DND-41 (cell line): ENCODE measurements at places on chromosomes 6 and 20.
A peak's percentile ranks its signal among the peaks of the same experiment; 100 is the strongest.

DNA sequence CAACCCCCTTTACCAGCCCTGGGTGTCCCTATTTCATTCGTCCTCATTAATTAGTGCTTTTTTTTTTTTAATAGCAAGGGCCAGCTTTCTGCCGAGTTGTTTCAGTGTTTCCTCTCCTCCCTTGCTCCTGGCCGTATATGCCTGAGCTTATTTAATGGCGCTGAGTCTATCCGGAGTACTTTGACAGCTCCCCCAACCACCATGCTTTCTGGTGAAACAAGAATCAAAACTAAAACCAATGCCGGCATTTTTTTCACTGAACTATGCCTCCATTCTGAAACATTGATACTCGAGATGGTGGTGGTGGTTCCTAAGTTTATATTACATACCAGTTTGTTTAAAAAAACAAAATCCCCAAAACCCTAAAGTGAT lies 1.2 kb downstream of the DCBLD1 start:
- no peak for DNase-seq

DNA sequence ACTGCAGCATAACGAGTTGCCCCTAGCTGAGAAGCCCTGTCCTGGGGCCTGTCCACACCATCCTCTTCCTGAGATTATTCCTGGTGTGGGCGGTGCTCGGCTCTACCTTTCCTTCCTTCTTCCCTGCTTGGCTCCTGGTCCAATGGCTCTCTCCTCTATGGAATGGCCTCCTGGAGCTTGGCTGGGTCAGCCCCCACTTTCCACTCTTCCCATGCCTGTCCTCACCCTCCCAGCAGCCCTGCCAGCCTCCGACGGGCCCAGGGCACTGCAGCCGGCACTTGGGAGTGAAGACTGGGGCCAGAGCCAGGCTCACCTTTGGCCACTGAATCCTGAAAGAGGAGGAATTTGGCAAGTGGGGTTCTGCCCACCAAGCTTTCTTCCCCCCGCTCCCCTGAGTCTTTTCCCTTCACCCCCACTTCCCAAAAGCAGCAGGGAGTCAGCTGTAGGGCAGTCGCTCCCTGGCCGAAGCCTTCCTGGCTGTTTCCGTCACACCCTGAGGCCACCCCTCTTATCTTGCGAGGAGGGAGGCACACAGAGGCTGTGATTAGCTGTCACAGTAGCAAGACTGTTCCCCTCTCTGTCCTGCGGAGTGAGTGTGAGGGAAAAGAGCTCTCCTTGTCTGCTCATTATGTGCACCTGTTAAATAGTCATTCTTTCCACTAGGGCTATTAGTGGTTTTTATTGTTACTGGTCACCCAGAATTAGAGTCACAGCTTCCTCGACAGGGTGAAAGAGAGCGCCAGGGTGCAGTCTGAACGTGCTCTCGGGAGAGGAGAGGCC lies 6.3 kb upstream of the CDSN start:
- no peak for DNase-seq

- DNase-seq: no peak
Measured at GRCh38 chr20:63778034-63778752, 38.6 kb downstream of the SLC2A4RG start.

GRCh38 chr6:71851214-71851613 lies 35.1 kb upstream of the RIMS1 start:
- DNase-seq: no peak

- no peak for DNase-seq
Measured at GRCh38 chr6:52312461-52312860, 27.9 kb upstream of the MCM3 start.

- no peak for DNase-seq
Measured at GRCh38 chr6:158037021-158037420, 55.4 kb downstream of the SYNJ2 start.

GRCh38 chr6:27388293-27389197 lies at the start of gene ZNF391:
Gene ZNF391 (plus strand): TSS chr6:27388759. CDS start chr6:27400371, 11,612 bp downstream.
- DNase-seq: peak; percentile 82

- DNase-seq: no peak
Measured at GRCh38 chr20:17619351-17620093, 49.6 kb downstream of the DSTN start.
